ENCODE measurements at places on chromosomes 1 and 21.

GRCh38 chr1:33257207-33257771 lies 997 bp downstream of the ZNF362 start:
- DNase-seq, result no peak

GRCh38 chr1:190679454-190679853 lies 201.8 kb upstream of the BRINP3 start:
- DNase-seq, result no peak

DNA sequence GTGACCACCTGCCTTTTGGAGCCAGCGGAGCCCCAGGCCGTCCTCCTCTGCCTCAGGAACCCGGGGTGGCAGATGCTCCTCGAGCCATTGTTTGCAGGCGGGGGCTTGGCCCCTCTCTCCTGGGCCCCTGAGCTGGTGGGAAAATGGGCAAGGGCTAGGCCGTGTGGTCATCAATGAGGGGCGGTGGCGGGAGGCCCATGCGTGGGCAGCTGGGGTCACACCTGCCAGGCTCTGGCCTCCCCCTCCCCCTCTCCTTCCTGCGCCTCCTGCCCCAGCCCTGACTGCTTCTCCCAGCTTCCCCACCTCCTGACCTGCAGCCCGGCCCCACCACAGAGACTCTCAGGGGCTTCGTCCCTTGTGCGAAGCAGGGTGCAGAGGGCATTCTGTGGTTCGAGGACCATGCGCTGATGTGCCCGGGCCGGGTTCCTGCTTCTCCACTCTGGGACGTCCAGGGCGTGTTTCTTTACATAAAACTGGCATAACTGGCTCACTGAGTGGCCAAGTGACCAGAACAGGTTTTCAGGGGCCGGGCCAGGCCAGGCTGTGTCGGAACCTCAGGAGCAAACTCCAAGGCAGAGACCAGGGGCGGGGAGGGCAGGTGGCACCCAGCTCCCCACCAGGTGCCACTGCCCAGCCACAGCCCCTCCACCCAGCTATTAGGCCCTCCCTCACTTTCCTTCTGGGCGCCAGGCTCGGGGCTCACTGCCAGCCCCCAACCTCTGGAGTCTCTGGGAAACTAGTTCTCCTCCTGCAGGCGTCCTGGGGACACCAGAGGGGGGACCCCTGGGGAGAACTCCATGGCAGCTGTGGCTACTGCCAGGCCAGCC lies 9.3 kb downstream of the SAMD11 start:
- no peak for DNase-seq

- DNase-seq, result no peak
Observed at GRCh38 chr1:197924516-197925123, 7.4 kb downstream of the LHX9 start.

- DNase-seq, result no peak
Observed at GRCh38 chr1:14571810-14572767, 26.4 kb upstream of the KAZN start.

DNA sequence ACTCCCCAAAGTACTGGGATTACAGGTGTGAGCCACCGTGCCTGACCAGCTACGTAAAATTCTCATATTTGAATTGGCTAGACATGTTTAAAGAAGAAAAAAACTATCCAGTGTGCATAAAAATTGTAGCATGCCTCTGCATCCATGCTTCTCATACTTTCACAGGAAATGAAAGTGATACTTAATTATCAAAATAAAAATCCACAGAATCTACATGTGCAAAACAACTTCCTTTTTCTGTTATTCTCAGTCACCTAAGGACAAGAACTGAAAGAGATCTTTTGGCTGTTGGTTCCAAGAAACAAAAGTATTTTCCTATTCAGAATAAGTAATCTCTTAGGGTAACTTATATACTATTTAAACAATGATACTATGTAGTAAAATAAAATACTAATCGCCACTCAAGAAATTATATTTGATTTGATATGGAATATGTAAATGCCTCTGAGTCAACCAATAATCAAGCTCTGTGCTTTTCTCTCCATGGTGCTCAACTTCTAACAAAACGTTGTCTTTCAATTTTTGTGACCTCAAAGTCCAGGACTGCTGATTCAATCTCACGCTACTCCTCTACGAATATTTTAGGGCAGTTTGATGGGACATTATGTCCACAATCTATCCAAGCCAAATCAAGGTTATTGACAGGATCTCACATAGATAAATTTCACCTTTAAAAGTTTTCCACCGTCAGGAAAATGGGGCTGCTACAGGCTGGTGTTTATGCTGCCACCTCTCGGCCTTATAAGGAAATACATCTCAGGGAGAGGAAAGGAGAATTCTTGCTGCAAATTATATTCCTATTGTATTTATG lies 102.7 kb downstream of the ZNF281 start:
- peak; percentile 26 for DNase-seq

- DNase-seq, result no peak
Observed at GRCh38 chr1:117925981-117926380, 3.4 kb downstream of the GDAP2 start.

DNA sequence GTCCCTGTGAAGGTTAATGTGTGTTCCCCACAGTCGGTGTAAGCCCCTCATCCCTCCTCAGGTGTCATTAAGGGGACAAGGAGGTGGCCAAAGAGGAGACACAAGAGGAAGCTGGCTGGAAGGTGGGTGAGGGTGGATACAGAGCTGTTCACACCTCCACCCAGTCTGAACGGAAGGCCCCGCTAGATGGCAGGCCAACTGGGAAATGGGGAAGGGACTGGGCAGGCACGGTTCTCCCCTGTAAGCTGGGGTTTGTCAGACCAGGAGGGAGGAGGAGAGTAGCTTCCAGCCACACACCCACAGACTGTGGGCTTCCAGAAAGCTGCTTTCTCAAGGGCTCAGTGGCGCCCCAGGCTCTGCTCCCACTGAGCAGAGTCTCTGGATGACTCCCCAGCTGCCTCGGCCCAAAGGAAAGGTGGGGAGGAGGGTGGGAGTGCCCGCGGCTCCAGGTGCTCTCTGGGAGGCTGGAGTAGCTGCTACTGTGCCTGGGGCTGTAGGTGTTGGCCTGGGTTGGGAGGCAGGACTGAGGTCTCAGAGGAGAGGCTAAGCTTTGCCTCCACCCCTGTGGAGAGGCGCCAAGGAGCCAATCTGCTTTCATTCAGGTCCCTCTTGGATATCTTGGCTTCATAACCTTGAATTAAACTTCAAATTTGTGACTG lies 41.2 kb downstream of the PCP4 start:
- DNase-seq, result no peak

GRCh38 chr21:37071561-37072273 lies 1.2 kb downstream of the PIGP start:
- DNase-seq, result no peak

GRCh38 chr1:159856576-159856975 lies 5.9 kb downstream of the VSIG8 start:
- DNase-seq, result no peak

DNA sequence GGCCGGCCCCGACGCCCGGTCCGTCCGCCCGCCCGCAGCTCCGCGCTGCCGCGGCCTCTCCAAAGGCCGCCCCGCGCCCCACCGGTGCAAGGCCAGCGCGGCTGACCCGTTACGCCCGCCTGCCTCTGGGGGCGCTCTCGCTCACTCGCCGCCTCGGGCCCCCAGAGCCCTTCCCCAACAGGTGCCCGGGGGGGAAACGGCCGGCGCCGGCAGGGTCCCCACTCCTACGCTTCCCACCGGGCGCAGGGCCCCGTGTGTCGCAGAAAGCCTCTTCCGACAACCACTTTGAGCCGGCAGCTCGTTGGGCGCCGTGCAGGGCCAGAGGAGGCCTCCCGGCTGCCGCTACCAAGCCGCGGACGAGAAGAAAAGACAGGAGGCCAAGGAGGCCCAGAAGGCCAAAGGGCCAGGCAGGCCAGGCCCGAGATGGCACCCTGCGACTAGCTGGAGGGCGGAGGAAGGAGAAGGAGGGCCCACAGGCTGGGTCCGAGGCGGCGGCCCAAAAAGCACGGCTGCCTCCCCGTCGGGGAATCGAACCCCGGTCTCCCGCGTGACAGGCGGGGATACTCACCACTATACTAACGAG lies 64.9 kb upstream of the FCGR2A start:
- peak; percentile 57 for DNase-seq

- no peak for DNase-seq
Observed at GRCh38 chr21:27673581-27673980, 706.7 kb upstream of the ADAMTS5 start.

DNA sequence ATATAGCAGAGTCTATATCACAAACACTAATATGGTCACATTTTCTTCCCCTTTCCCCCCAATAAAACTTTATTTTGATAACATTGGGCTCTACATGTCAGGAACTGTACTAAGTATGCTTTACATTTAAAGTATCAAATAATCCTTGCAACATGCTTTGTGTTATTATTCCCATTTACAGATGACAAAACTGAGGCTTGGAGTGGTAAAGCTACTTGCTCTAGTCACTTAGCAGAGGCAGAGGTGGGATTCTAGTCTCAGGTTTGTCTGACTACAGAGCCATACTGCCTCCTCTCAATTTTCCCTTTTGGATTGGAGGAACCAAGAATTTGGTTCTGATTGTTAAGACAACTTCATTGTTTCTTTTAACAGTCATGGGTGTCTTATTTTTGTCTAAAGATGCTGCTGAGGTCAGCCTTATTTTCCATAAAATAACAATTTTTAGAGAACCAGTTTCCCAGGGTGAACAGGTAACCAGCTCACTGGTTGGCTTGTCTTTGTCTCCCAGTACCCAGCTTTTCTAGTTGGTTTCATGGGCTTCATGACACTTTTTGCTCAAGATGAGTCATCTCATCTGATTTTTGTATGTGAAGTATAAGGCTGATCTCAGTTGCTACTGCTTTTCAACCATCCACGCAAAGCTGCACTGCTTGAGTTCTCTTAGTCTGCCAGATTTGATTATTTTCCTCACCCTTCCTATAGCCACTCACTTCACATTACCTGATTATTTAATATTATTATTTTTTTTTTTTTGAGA lies 81.0 kb upstream of the ARID1A start:
- DNase-seq, result no peak

DNA sequence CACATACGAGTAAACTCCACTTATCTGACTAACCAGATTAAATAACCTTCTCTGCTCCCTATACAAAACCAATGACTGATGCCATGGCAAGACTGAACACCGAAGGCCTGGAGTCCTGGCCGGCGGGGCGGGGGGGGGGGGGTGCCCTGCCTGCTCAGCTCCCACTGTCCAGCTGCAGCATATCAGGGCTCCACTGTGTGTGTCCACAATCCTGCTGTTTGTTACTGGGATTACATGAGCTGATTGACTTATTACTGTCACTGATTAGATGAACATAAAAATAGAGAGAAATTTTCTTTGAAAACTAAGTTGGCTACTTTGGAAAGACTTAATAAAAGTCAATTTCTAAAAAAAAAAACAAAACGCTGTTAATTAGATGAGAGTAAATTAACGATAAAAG lies 24.9 kb downstream of the TMEM63A start:
- no peak for DNase-seq

DNA sequence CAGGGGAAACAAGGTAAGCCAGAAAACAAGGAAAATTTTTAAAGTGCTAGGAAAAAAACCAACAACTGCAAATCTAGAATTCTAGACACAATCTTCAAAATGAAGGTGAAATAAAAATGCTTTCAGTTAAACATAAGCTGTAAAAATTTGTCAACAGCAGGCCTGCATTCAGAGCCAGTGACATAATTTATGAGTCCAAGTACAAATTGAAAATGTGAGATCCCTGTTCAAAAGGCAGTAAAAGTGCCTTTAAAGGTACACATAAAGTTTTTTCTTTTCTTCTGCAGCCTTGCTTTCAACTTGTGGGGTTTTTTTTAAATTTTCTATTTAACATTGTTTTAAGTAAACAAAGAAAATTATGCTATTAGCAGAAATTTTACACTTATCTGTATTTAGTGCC lies 37.4 kb downstream of the DENND2C start:
- no peak for DNase-seq

GRCh38 chr1:209747580-209748262 lies 8.1 kb upstream of the TRAF3IP3 start:
- peak; percentile 90 for DNase-seq

GRCh38 chr21:32070126-32070525 lies 197.3 kb downstream of the HUNK start:
- DNase-seq, result no peak

DNA sequence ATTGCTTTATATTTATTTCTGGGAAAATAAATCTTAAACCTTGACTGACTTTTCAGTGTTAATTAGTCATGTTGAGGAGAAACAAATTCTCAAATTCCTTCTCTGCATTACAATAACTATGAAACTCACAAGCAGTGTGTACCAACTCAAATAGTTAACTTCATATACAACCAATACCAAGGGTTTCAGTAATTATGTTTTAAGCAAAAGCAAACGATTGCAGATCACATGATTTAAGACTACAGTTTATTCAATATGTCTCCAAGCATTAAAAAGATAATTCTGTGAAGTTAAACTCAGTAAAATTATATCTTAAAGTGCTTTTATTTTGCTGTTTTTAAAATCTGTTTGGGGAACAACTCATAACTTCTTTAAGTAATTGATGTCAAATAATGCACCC lies 28.6 kb downstream of the PCSK9 start:
- DNase-seq, result no peak

DNA sequence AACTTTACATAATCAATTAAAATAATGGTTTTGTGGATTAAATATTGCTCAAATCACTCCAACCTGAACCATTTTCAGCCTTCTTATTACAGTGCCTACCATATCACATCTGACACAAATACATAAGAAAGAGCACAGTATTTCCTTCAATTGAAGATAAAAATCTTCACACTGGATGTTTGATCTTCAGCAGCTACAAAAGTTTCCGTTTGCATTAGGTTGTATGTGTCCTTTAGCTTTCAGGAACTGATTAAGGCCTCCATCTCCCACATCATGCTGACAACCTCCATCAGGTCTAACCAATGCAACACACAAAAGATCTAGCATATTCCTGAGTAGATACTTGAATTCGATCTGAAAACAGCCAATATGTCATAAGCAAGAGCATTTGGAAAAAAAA lies 195.1 kb upstream of the NR5A2 start:
- DNase-seq, result no peak

GRCh38 chr1:220336391-220337031 lies 64.3 kb upstream of the RAB3GAP2 start:
- DNase-seq, result no peak
